ENCODE measurements at places on chromosomes 4 and X.

GRCh38 chrX:48945517-48946348 is 11.7 kb downstream of the OTUD5 start:
- no peak for DNase-seq

DNA sequence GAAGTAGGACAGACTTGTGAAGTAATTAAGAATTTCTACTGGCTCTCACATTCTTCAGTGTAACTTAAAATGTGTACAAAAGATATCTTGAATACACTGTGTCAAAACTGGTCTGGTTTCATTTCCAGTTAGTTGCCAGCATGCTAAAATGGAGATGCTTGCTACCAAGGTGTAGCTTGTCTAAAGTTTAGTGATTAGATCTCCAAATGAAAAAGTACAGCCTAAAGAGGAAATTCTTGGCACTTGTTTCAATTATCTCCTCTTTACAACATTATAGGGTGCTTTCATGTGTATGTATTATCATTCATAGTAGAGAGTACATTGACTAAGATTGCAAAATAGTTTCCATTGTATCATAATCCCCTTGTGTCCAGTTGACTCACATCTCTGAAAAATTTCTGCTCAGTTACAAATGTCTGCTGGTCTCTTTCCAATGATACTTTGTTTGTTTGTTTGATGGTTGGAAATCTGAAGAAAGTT is 97.3 kb upstream of the SPRY1 start:
- DNase-seq, result peak; percentile 33

DNA sequence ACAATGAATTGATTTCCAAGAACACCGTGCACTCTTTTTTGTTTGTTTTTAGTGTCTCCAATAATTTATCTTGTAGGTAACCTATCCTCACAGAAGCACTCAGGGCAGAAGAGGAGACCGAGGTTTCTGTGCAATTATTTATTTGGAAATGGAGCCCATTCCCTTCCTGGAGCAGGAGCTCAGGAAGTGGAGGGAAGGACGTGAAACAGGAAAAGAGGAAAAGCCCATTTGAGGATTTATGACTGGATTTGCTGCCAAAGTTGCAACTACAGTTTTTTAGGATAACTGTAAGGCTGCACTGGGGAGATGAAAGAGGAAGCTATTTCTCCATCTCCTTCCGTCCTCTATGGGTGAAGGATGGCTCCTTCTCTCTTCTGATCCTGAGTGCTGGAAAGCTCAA is 31.7 kb upstream of the MXRA5 start:
- DNase-seq, result no peak

- no peak for DNase-seq
These were observed 103.0 kb upstream of the MBNL3 start for GRCh38 chrX:132591719-132592275.

GRCh38 chr4:124167602-124168001 is 544.9 kb downstream of the ANKRD50 start:
- no peak for DNase-seq

- no peak for DNase-seq
These were observed 38.1 kb downstream of the EIF4E start for GRCh38 chr4:98890702-98891455.

GRCh38 chr4:110869862-110870572 is 247.1 kb upstream of the PITX2 start:
- DNase-seq, result no peak

GRCh38 chr4:10529291-10530136 is 72.3 kb upstream of the ZNF518B start:
- no peak for DNase-seq

- DNase-seq, result no peak
These were observed 77.8 kb downstream of the OR13H1 start for GRCh38 chrX:131621650-131622049.

- no peak for DNase-seq
These were observed 425.7 kb downstream of the GPAT3 start for GRCh38 chr4:83961575-83961974.

GRCh38 chrX:11381464-11381863 is 88.3 kb downstream of the AMELX start:
- DNase-seq, result peak; percentile 12

- DNase-seq, result no peak
These were observed 43.7 kb downstream of the OTOP1 start for GRCh38 chr4:4182835-4183568.

- no peak for DNase-seq
These were observed 286.4 kb downstream of the PRDM5 start for GRCh38 chr4:120636120-120636630.

DNA sequence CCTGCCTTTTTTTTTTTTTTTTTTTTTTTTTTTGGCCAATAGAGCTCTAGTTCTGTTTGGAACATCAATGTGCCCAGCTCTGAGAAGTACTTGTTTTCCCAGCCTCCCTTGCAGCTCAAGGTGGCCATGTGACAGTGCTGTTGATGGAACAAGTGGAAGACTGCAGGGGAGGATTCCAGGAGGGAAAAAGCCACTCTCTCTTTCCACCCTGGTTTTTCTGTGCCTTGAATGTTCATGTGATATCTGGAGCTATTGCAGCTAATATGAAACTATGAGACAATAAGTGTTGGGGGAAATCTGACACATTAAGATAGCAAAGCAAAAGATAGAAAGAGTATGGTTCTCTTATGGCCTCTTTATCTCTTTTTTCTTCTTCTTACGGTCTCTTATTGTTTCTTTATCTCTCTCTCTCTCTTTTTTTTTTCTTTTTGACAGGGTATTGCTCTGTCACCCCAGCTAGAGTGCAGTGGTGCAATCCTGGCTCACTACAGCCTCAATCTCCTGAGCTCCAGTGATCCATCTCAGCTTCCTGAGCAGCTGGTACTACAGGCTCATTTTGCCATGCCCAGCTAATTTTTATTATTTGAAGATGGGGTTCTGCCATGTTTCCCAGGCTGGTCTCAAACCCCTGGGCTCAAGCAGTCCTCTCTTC is 192.0 kb upstream of the LNX1 start:
- DNase-seq, result no peak

DNA sequence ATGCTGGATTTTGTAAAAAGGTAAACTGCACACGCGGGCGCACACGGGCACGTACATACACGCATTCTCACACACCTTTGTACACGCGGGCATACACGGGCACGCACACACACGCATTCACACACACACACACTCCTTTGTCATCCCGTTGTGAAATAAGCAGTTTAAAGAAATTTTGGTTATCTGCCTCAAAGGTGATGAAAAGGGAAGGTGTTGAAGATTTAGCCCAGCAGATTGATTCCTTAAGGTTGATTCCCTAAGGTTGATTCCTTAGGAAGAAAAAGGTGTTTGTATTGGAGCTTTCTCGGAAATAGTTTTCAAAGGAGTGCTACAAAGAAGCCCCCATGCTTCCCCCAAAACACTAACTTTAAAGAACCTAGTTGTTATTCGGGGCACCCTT is 693 bp downstream of the ATP10D start:
- DNase-seq, result no peak

All from brain pericyte (primary cell).